Dorsolateral prefrontal cortex (tissue), 122 donors: ENCODE measurements at places on chromosomes 16 and 17. TPM values are rescaled to one million over a fixed set of nuclear protein-coding genes. Genes with fewer than 3 reads are reported as not detected.

Gene RNF43
- total RNA-seq = 4.5 TPM

GRCh38 chr17:49939318-49939717 lies 29.7 kb upstream of the DLX4 start:
- no peak for DNase-seq

DNA sequence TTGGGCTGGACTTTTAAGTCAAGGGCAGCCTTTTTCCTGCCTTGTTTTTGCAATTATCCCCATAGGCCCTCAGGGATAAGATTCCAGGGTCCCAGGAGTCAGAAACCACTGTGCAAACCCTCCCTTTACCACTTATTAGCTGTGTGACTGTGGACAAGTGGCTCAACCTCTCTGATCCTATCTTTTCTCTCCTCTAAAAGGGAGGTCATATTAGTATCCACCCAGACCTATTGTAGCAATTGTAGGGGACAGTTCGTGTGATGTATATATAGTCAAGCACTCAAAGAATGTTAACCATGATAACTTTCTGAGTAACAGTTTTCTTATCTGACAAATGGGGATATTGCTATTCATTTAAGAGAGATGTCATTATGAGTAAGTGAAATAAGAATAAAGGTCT lies 68.2 kb downstream of the IRX5 start:
- DNase-seq = no peak

GRCh38 chr17:4900231-4901107 lies 1.1 kb downstream of the C17orf107 start:
- peak; percentile 40 for DNase-seq

Gene FSCN2
- total RNA-seq = 2.0 TPM
